CD8-positive, alpha-beta memory T cell (primary cell): ENCODE measurements at places on chromosomes 13 and 19. TPM values are rescaled to one million over a fixed set of nuclear protein-coding genes. Genes with fewer than 3 reads are reported as not detected.

GRCh38 chr13:57739089-57739488 lies 107.5 kb downstream of the PCDH17 start:
- no peaks in the 10 kb centered on the region for H3K36me3 ChIP-seq
- no peak overlapping the region for H3K4me3 ChIP-seq
- H3K27me3 ChIP-seq: no peaks in the 10 kb centered on the region
- H3K27ac ChIP-seq: no peak overlapping the region
- no peaks in the 10 kb centered on the region for H3K4me1 ChIP-seq
- DNase-seq: no peak

The DNASE2 gene
- 22.4 TPM for total RNA-seq

The C13orf46 gene
- total RNA-seq: 1.8 TPM

DNA sequence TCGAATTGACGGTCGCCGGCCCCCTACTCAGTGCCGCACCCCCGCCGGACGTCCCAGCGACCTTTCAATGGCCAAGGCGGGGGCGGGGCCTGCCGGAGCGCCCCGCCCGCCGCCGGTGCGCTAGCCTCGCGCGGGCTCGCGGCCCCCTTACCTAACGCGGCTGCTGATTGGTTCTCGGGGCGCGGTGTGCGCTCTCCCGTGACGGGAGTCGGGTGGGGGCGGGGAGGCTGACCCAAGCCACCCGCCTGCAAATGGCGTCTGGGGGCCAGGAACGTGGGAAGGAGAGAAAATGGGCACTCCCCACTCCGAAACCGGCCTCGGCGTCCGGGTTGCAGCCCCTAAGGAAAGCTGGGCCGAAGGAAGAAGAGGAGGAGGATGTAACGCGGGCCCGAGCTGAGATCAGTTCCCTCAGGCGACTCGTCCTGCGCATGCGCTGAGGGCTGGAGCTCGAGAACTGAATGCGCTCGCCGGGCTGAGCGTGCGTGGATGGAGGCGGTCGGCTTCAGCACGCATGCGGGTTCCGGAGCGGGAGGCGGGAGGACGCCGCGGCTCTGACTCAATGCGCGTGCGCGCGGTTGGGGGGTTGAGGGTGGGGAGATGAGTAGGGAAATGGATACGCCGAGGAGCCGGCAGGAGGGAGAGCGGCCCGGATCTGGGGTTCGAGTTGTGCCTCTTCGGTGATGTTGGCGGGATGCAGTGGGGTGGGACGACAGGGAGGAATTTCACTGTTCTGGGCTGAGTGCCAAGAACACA lies at the start of gene SMG9:
TSS of gene SMG9 (minus strand) at position 460 of the 753 bp plus-strand sequence. CDS start 4,221 bp downstream, outside the sequence.
- peak; percentile 99 for DNase-seq
- peaks cover 9% of the 10 kb centered on the region for H3K36me3 ChIP-seq
- no peaks in the 10 kb centered on the region for H3K27me3 ChIP-seq
- peak within 1 kb of the TSS; percentile 94 for H3K27ac ChIP-seq
- peaks cover 33% of the 10 kb centered on the region for H3K4me1 ChIP-seq

DNA sequence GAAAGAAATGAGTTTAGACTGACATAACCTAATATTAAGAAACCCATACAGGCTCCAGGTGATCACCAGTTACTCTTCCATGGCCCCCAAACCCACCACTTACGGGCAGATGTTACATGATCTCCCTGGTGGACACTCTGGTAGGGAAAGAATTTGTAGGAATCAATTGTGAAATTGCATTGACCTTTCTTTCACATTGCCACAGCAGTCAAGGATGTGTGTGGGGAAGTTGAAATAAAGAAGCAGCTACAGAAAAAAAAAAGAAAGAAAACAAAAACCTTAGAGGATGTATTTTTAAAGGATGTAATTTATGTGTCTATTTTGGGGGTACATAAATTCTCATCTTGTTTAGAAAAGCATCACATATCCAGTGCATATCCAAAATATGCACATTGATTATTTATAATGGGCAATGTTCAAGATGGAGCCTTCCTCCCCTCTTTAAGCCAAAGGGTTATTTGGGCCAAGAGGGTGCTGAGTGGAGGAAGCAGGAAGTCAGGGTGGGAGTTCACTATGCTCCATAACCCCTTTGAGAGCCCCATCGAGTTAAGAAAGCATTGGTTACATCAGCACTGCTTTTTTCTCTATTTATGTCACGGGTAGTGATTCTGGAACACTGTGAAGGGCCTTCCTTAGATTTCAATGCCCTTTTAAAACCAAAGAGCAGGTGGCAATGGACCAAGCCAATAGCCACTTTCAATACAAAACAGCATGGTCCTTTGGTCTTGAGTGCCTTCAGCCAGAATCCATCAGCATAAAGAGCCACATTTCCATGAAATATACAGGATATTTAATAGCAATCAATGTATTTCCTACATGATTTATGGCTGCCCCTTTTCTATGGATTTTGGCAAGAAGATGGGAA lies 169.6 kb downstream of the LACC1 start:
- H3K4me1 ChIP-seq: no peaks in the 10 kb centered on the region
- H3K4me3 ChIP-seq: no peak overlapping the region
- H3K36me3 ChIP-seq: no peaks in the 10 kb centered on the region
- no peak for DNase-seq
- H3K27me3 ChIP-seq: no peaks in the 10 kb centered on the region
- H3K27ac ChIP-seq: no peak overlapping the region

- H3K4me1 ChIP-seq: no peaks in the 10 kb centered on the region
- no peaks in the 10 kb centered on the region for H3K27me3 ChIP-seq
- no peak overlapping the region for H3K27ac ChIP-seq
- DNase-seq: no peak
- no peaks in the 10 kb centered on the region for H3K36me3 ChIP-seq
These were observed 123.1 kb upstream of the GPR12 start for GRCh38 chr13:26883613-26884257.

DNA sequence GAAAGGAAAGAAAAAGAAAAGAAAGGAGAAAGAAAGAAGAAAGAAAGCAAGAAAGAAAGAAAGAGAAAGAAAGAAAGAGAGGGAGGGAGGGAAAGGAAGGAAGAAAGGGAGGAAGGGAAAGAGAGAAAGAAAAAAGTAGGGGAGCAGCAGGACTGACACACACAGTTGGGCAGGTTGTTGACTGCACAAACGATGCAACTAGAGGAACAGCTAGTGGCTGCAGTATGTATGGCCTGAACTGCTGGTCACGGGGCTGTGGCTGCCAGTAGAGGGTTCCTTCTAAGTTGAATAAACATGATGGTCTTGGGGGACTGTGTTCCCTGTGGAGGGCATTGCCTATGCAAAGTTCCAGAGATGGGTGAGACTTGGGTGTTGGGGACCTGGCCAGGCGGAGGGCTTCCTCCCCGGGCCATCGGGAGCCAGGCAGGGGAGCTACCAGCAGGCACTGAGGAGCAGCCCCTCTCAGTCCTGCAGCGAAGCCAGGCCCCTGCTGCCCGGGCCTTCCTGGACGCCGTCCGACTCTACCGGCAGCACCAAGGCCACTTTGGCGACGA lies 16.7 kb upstream of the COLGALT1 start:
- H3K36me3 ChIP-seq: no peaks in the 10 kb centered on the region
- H3K4me3 ChIP-seq: peak overlapping the region; percentile 66
- no peak overlapping the region for H3K27ac ChIP-seq
- H3K4me1 ChIP-seq: peaks cover 10% of the 10 kb centered on the region

GRCh38 chr13:33910255-33910654 lies 92.3 kb downstream of the RFC3 start:
- H3K27me3 ChIP-seq: no peaks in the 10 kb centered on the region
- H3K4me1 ChIP-seq: no peaks in the 10 kb centered on the region
- H3K27ac ChIP-seq: no peak overlapping the region
- DNase-seq: no peak
- H3K36me3 ChIP-seq: no peaks in the 10 kb centered on the region

DNA sequence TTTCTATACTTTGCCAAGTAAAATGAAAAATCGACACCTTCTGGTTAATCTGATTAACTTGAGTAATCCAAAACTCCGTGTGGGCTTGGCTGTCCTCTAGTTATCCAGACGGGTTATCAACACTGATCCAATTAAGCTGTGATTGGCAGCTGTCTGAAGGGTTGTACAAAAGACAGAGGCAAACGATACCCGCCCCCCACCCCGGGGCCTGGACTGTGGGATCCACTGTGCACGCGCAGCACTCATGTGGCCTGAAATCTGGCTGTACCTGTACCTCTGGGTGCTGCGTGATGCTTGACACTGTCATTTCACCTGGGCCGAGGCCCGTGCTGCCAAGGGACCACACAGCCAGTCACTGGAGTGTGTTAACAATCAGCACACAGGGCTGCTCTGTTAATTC lies 53.5 kb downstream of the COL4A2 start:
- no peaks in the 10 kb centered on the region for H3K27me3 ChIP-seq
- no peak for DNase-seq
- H3K4me1 ChIP-seq: no peaks in the 10 kb centered on the region
- H3K36me3 ChIP-seq: no peaks in the 10 kb centered on the region
- no peak overlapping the region for H3K27ac ChIP-seq
- H3K4me3 ChIP-seq: no peak overlapping the region

DNA sequence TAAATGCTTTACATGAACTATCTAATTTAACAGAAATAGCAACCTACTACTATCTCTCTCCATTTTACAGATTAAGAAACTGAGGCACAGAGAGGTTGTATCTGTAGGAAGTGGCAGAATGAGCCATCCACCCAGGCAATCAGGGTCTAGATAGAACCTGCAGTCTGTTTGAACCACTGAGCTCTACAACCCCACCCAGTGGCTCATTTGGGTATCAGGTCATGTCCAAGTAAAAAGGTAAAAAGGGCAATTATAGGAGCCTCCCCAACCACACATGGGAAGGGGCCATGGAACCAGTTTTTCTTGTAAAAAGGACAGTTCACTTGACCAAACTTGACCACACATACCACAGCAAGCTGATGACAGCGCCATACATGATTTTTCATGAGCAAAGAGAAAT lies 92.9 kb upstream of the SGCG start:
- H3K27ac ChIP-seq: no peak overlapping the region
- no peak for DNase-seq
- H3K36me3 ChIP-seq: no peaks in the 10 kb centered on the region
- no peaks in the 10 kb centered on the region for H3K4me1 ChIP-seq
- no peak overlapping the region for H3K4me3 ChIP-seq

DNA sequence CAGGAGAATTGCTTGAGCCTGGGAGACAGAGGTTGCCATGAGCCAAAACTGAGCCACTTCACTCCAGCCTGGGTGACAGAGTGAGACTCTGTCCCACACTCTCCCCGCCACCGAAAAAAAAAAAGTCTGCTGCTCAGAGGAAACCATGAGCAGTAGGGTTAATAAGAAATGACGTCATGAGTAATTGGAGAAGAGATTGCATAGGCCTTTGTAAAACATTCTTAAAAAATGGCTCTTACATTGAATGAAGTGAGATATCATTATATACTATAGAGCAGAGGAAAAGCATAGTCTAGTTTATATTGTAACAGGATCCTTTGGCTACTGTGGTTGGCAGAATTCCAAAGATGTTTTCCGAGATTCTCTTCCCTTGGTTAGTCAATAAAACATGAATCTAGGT lies 228.2 kb downstream of the PCDH20 start:
- H3K27ac ChIP-seq: no peak overlapping the region
- H3K27me3 ChIP-seq: no peaks in the 10 kb centered on the region
- H3K36me3 ChIP-seq: no peaks in the 10 kb centered on the region
- no peaks in the 10 kb centered on the region for H3K4me1 ChIP-seq
- DNase-seq: no peak
- no peak overlapping the region for H3K4me3 ChIP-seq

DNA sequence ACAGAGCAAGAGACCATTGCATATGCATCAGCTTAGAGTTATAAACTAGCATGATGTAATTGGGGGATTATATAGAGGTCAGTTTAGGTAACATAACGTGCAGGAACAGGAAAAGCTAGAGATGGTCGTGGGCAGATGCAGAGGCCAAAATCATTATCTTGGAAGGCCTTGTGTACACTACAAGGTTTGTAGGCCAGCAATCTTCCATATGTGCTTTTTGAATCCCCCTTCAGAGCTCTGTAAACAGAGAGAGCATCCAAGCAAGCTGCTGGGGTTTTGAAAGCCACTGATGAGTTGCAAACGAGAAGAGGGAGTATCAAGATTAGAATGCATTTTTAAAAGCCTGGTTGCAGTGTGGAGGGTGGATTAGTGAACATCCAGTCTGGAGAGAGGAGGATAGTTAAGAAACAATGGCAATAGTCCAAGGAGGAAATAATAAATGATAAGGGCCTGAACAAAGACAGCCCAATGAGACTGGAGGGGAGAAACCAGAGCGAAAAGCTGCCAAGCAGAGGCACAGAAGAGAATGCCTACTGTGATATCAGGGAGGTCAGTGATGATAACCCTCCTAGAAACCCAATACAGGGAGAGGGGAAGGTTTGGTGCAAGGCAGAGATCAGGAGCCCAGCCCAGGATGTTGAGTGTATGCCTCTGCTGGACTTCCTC lies 109.6 kb downstream of the ZAR1L start:
- no peak for DNase-seq
- no peaks in the 10 kb centered on the region for H3K27me3 ChIP-seq
- no peak overlapping the region for H3K4me3 ChIP-seq
- H3K36me3 ChIP-seq: no peaks in the 10 kb centered on the region

- H3K36me3 ChIP-seq: no peaks in the 10 kb centered on the region
- H3K27ac ChIP-seq: no peak overlapping the region
- H3K27me3 ChIP-seq: no peaks in the 10 kb centered on the region
These were observed 33.3 kb downstream of the GARRE1 start for GRCh38 chr19:34287662-34288140.

DNA sequence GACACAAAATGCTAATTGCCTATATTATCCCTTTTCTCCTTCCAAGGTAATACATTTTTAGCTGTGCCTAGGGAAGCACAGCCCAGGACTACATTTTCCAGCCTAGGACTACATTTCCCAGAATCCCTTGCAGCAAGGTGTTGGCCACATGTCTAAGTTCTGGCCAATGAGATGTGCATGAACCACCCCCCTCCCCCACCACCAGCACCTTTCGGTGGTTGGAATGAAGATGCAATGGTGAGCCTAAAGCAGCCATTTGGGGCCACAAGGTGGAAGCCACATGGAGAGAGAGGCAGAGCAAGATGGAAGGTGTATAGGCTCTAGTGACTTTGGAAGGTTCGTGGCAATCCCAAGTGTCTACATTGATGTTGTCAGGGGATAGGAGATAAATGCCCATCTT lies 16.2 kb downstream of the UNC13A start:
- no peaks in the 10 kb centered on the region for H3K27me3 ChIP-seq
- H3K4me1 ChIP-seq: no peaks in the 10 kb centered on the region
- no peak overlapping the region for H3K27ac ChIP-seq
- no peaks in the 10 kb centered on the region for H3K36me3 ChIP-seq
- DNase-seq: no peak

- H3K36me3 ChIP-seq: no peaks in the 10 kb centered on the region
- H3K4me3 ChIP-seq: no peak overlapping the region
- DNase-seq: no peak
- no peak overlapping the region for H3K27ac ChIP-seq
- no peaks in the 10 kb centered on the region for H3K4me1 ChIP-seq
These were observed 82.6 kb downstream of the NUFIP1 start for GRCh38 chr13:44906713-44907112.

The GGACT gene
- total RNA-seq: 4.9 TPM

GRCh38 chr19:34588249-34588648 lies 88.7 kb downstream of the SCGB2B2 start:
- H3K36me3 ChIP-seq: no peaks in the 10 kb centered on the region
- no peak overlapping the region for H3K4me3 ChIP-seq
- no peaks in the 10 kb centered on the region for H3K27me3 ChIP-seq
- H3K4me1 ChIP-seq: no peaks in the 10 kb centered on the region
- H3K27ac ChIP-seq: no peak overlapping the region
- no peak for DNase-seq

- no peaks in the 10 kb centered on the region for H3K36me3 ChIP-seq
- no peaks in the 10 kb centered on the region for H3K4me1 ChIP-seq
- H3K27me3 ChIP-seq: no peaks in the 10 kb centered on the region
These were observed 11.0 kb upstream of the SPART start for GRCh38 chr13:36357231-36357630.
